Stimulated activated CD8-positive, alpha-beta memory T cell treated with anti-CD3 and anti-CD28 coated beads, Interleukin-4, amount 100 ng/mL, for 1 hour (primary cell): ENCODE measurements at places on chromosomes 4 and X.

GRCh38 chr4:48673537-48673936 is 106.5 kb downstream of the FRYL start:
- DNase-seq = no peak

DNA sequence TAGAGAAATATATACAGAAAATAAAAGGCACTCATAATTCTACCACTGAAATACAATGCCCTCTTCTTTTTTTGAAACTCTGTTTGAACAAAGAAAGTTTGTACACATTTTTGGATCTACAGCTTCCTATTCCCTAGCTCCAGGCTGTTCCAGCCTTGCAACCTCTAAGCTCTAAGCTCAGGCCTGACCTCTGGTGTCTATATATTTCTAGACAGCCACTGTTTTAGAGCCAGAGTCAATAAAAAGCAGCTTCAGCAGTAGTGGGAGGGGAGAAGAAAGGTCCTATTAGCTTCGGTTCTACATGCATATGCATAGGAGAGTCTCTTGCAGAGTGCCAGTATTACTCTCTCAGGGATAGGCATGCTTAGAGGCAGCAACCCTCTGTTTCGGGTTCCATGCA is 39.7 kb downstream of the CLDN2 start:
- no peak for DNase-seq

DNA sequence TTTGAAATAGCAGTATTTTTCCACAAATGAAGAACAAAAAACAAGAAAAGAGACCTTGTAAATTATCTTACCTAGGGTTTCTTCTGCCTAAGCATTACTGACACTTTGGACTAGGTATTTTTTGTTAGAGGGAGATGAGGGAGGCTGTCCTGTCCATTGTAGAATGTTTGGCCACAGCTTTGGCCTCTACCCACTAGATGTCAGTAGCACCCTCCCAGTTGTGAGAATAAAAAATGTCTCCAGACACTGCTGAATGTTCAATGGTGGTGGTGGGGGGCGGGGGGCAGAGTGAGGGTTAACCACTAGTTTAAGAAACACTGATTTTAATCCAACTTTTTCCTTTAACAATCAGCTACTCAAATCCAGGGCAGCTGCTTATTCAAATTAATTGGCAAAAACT is 25.8 kb downstream of the OTUD4 start:
- DNase-seq = no peak

DNA sequence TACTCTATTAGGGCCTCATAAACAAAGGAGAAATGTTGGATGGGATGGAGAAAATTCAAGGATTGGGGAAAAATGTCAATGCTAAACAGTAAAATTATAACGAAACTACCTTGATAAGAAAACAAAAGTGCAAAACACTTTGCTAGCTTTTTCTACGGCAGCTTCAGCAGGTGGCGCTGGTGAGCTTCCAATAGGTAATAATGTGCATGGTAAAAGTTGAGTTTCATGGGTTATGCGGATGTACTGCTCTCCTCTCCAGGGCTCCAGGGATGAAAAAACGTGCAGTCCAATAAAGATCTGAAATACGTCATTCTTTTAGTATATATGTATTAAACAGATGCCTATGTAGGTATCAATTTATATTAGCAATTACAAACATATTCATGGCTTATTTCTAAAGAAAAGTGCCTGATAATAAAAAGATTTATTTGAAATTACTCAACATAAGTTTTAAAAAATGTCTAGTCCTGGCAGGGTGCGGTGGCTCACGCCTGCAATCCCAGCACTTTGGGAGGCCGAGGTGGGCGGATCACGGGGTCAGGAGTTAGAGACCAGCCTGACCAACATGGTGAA is 239.6 kb downstream of the GRXCR1 start:
- no peak for DNase-seq

DNA sequence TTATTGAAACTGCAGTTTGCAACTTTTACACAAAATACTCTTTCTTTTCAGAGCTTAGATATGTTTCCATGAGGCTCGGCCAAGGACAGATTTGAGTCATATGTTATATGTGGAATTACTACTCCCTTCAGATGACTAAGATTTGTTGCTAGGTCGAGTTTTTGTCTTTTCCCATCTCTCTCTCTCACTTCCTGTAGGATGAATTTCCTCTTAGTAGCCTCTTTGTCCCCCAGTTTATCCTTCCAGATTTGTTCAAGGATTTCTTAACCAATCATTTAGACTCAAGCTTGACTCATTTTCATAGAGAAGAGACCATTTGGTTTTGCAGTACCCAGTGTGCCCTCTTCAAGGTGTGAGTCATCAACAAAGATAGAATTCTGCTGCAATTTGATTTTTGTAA is 209.2 kb downstream of the GLUD2 start:
- DNase-seq = no peak

- no peak for DNase-seq
Measured at GRCh38 chrX:148504506-148504905, 4.1 kb downstream of the AFF2 start.

DNA sequence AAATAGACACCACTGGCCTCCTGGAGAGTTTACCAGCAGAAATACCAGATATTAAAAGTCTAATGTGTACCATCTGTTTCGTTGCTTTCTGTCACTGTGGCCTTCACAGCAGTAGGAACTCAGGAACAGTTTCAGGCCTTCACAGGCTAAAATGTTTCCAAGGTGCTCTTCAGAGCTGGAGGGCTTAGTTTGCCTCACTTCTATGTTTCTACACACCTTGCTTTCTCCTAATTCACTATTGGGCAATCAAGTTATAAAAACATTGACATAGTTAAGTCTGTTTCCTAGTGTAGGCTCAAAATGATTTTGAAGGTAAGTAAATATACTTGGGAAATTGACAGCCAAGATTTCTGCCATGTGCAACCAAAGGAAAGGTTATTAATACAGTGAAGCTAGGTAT is 258.6 kb downstream of the TEX13A start:
- DNase-seq = no peak

DNA sequence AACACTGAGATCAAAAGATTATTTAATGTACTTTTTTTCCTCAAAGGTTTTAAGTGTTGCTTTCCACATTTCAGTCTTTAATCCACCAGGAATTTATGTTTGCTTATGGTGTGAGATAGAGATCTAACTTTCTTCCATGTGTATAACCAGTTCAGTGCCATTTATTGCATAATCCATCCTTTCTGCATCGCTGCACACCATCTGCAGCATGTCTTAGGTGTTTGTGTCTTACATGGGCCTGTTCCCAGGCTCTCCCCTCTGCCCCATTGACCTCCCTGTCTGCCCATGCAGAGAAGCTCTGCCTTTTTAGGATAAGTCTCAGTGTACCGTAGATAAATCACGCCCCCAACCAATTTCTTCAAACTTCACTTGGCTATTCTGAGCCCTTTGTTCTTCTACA is 30.3 kb downstream of the NSDHL start:
- no peak for DNase-seq

DNA sequence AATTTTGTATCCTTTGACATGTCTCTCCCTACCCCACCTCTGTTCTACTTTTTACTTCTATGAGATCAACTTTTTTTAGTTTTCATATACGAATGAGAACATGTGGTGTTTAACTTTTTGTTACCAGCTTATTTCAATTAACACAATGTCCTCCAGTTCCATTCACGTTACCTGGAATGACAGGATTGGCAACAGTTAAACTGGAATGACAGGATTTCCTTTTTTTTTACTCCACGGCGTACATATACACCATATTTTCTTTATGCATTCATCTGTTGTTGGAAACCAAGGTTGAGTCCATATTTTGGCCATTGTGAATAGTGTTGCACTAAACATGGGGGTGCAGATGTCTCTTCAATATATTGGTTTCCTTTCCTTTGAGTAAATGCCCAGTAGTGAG is 171.8 kb upstream of the GPC4 start:
- DNase-seq = no peak

GRCh38 chr4:183354219-183354618 is 32.0 kb upstream of the CLDN24 start:
- no peak for DNase-seq

DNA sequence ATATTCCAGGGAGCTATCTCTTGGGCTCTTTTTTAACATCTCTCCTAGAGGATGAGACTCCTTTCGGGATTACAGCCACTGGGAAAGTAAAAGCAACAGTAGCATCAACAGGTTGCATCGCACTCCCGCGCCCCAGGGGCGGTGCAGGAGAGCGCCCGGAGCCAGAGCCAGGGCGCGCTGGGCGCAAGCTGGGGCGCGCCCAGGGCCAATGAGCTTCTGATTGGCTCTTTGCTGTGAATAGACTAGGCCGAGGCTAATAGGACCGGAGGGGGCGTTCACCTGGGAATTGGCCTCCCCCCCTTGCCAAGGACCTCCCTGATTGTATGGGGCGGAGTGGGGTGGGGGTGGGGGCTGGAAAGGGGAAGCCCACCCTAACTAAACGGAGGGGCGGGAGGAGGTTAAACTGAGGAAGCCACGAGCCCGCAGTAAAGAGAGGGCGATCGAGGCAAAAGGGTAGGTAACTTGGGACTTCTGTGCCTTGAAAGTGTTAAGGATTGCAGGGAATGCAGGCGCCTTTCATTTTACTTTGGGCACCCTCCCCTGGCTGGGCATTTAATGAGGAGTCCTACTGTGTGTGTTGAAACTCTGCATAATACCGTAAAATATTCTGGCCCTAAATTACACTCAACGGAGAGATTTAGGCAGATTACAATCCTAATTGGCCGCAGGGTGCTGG is 1.1 kb upstream of the ATOH1 start:
- no peak for DNase-seq

DNA sequence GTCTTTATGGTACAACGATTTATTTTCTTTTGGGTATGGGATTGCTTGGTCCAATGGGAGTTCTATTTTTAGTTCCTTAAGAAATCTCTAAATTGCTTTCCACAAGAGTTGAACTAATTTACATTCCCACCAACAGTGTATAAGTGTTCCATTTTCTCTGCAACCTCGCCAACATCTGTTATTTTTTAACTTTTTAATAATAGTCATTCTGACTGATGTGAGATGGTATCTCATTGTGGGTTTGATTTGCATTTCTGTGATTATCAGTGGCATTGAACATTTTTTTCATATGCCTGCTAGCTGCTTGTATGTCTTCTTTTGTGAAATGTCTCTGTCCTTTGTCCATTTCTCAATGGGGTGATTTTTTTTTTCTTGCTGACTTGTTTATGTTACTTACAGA is 42.8 kb downstream of the UCHL1 start:
- DNase-seq = no peak
